ENCODE measurements at places on chromosomes 16 and 17.

DNA sequence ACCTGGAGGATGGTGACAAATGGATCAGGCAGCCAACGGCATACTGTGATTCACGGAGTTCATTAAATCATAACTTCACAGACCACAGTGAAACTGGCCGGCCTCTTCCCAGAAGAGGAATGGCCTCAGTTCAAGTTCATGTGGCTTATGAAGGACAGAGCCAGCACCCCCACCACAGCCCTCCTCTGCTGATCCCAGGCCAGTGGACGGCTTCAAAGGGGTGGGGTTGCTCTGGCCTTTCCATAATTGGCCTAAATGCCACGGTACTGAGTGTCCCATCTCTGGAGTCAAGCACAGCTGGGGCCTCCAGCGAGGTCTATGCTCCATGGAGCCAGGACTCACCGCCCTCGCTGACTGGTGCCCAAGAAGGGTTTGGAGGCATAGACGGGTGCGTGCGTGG is 21.4 kb downstream of the GALNS start:
- no peak for DNase-seq

DNA sequence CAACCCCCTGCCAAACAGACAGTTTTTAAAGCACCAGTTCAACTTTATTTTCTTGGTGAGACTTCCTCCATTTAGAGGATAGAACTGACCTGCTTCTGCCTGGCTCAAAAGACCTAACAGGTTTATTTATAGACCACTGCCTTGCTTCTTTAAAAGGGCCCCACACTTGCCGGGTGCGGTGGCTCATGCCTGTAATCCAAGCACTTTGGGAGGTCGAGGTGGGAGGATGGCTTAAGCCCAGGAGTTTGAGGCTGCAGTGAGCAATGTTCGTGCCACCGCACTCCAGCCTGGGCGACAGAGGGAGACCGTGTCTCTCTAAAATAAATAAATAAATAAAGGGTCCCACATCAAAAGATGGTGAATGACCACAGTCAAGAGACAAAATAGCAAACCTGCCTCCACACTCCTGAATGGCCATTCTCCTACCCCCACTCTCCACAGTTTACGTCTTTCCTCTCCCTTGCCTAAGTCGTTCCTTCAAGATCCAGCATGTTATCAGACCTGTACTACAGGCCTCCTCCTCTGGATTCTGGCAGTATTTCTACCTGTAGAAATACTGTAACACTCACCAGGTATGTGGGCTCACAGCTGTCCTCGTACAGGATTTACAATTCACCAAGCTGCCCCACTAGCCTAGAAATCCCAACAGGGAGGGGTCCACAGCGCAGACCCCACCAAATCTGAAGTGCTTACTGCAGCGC is 95.6 kb downstream of the SMG6 start:
- no peak for DNase-seq

GRCh38 chr16:82150549-82150948 is 19.5 kb downstream of the MPHOSPH6 start:
- DNase-seq, result no peak

- no peak for DNase-seq
Measured at GRCh38 chr16:50999181-50999580, 151.9 kb downstream of the SALL1 start.

GRCh38 chr17:80274331-80274730 is 13.7 kb downstream of the RNF213 start:
- no peak for DNase-seq

DNA sequence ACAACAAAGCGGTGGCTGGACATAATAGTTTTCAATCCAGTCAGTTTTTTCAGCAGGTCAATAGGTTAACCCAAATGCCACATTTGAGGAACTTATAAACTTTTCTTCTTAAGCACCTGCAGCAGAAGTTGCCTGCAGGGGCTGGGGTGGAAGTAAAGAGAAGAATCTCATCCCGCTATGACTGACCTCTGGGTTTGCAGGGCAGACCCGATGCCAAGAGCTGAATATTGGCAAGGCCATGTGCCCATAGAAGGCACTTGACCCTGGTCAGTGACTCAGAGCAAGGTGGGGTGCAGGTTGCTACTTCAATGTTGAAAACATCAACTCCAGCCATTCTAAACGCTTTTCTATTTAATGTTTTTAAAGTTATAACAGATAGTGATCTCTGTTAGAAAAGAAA is 17.9 kb upstream of the SMPD3 start:
- no peak for DNase-seq

GRCh38 chr16:88479793-88480760 is 27.0 kb downstream of the ZFPM1 start:
- no peak for DNase-seq

DNA sequence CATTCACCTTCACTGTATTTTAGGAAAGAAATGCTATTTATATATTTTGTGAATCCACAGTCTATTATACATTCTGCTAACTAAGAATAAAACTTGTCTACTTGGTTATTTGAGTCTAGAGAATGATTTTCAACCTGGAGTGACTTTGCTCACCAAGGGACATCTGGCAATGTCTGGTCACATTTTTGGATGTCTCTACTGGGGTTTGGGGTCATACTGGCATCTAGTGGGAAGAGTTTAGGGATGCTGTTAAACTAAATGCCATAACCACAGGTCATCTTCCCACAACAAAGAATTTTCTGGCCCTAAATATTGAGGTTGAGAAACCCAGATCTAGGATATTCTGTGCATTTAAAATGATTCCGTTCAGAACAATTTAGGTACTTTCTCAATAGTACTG is 26.0 kb downstream of the KCNJ16 start:
- no peak for DNase-seq

GRCh38 chr17:37719866-37720265 is 25.0 kb downstream of the HNF1B start:
- DNase-seq, result no peak

- no peak for DNase-seq
Measured at GRCh38 chr16:81204798-81205680, 33.5 kb upstream of the BCO1 start.

DNA sequence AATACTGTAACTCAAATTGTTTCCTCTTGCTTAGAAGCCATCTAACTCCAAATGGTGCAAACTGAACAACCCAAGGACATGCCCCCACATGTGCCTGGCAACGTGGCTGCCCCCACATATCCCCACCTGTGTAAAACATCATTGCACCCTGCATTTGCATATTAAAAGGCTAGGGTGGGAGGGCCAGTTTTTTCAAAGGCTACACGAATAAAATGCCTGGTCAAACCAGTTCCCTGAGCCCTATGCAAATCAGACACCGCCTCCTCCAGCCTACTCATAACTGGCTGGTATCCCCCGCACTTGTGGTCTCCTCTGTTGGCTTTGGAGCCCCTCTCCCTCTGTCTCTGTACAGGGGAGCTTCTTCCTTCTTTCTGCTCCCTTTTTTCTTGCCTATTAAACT is 26.7 kb downstream of the C16orf54 start:
- no peak for DNase-seq

GRCh38 chr17:62968445-62968923 is 2.4 kb downstream of the TANC2 start:
- peak; percentile 70 for DNase-seq

GRCh38 chr17:81298325-81298990 is 3.4 kb upstream of the SLC38A10 start:
- no peak for DNase-seq

- DNase-seq, result no peak
Measured at GRCh38 chr16:89690392-89690901, 4.0 kb downstream of the CDK10 start.

DNA sequence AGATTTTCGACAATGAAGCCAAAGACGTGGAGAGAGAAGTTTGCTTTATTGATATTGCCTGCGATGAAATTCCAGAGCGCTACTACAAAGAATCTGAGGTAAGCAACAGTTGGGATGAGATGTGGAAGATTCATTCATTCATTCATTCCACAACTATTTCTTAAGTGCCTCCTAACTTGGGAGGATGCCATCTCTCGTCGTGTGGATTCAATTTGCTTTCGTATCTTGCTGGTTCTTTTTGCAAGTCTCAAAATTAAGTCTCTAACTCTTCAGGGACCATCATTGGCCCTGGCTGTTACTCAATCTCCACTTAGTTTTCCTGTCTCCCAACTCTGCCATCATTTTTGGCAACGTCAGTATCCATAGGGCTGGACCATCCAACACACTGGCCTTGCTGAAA is 85.6 kb upstream of the NOL11 start:
- DNase-seq, result no peak

DNA sequence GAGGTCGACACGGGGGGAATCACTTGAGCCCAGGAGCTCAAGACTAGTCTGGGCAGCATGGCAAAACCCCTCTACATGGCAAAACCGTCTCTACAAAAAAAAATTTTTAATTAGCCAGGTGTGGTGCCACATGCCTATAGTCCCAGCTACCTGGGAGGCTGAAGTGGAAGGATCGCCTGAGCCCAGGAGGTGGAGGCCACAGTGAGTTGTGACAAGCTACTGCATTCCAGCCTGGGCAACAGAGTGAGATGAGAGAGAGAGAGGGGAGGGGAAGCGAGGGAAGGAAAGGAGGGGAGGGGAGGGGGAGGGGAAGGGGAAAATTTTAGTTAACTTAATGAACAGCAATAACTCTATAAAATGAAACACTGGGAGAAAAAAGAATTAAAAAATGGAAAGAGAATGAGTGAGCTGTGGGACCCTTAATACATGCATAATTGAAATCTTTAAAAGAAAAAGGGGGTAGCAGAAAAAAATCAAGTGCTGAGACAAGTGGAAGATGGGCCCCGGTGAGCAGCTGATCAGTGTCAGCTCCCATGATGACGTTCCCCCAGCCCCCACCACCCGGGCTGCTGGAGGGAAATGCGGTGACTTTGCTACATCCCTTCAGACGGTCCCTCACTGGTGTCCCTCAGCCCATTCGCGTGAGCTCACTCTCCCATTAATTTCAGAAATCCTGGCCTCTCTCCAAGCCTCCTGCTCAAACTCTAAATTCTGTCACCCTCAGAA is 2.7 kb downstream of the ASGR2 start:
- DNase-seq, result no peak

DNA sequence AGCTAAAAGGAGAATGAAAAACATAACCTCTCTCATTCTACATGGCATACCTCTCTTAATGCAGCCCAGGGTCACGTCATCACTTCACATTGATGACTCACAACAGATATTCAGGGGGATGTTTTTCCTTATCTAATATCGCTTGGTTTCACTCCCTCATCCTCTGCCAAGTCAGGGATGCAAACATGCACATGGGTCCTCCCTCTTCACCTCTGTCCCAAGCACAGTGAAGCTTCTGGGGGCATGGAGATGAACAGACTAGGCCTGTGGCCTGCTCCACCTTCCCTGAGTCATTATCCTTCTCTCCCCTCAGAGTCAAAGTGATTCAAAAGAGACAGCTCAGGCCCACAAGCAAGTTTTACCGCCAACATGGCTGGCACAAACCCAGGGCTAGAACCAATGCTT is 2.3 kb upstream of the MT2A start:
- DNase-seq, result no peak

GRCh38 chr17:1882836-1883235 is 53.0 kb downstream of the RPA1 start:
- peak; percentile 48 for DNase-seq

DNA sequence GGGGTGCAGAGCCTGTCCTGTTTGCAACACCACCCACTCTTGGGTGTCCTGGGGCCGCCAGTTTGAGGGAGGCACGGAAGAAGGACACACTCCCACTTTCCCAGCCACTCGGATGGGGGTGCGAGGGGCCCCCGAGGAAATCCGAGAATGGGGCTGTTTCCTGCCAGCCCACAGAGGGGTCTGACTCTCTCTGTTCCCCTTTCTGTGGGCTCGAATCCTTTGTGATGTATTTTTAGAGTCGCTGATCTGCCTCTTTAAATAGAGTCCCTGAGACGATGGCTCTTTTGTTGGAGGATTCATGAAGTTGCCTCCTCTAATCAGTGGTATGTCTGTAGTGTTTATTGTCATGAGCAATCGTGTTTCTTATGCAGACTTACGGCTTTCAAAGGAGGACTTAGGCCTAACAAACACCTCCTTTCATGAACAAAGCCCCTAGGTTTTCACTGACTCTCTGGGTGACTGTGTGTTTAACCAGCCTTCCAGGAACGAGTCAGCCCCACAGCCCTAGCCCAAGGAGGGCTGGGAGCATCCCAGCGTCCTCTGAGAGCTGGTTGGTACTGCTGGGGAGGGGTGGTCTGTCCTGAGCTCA is 29.1 kb downstream of the CIBAR2 start:
- DNase-seq, result no peak

GRCh38 chr17:80816241-80817103 is 175.2 kb upstream of the CHMP6 start:
- DNase-seq, result no peak

GRCh38 chr17:77516902-77517301 is 376.1 kb downstream of the SEC14L1 start:
- DNase-seq, result no peak

- DNase-seq, result no peak
Measured at GRCh38 chr17:55284944-55285339, 20.2 kb downstream of the HLF start.

DNA sequence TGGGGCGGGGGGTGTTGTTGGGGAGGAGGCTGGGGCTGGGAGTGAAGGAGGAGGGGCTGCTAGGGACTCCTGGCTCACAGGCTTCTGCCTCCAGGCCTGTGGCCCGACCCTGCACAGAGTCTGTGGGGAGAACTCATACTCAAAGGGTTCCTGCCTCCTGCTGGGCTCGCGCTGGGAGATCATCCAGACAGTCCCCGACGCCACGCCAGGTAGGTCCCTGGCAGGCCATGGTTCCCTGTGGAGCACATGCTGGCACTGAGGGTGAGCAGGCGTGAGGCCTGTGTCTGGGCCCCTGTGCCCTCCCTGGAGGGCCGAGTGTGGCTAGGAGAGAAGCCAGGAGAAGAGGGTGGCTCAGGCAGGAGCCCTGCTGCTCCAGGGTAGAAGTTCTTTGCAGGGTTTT is 4.6 kb downstream of the ITGAD start:
- DNase-seq, result no peak

DNA sequence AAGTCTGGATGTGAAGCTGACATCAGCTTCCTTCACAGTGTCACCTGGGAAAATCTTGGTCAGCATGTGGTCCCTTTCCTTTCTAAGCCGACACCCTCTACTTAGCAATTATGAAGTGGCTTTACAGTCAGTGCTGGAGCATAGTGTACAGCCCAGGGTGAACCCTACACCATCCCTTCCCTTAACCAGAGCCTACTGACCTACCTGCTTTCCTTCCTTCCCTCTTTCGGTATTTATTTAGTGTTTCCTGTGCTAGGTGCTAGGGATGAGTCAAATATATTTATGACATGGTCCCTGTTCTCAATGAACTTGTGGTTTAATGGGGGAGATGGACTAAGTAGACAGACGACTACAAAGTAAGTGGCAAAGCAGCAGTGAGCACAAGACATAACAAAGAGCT is 77.5 kb downstream of the CDK5R1 start:
- DNase-seq, result peak; percentile 48

- DNase-seq, result no peak
Measured at GRCh38 chr16:88903267-88903666, 36.8 kb upstream of the PABPN1L start.
